Stimulated activated CD4-positive, alpha-beta T cell treated with anti-CD3 and anti-CD28 coated beads, Interleukin-2, amount 100 ng/mL, for 24 hours (primary cell): ENCODE measurements at places on chromosomes 5 and 9.

DNA sequence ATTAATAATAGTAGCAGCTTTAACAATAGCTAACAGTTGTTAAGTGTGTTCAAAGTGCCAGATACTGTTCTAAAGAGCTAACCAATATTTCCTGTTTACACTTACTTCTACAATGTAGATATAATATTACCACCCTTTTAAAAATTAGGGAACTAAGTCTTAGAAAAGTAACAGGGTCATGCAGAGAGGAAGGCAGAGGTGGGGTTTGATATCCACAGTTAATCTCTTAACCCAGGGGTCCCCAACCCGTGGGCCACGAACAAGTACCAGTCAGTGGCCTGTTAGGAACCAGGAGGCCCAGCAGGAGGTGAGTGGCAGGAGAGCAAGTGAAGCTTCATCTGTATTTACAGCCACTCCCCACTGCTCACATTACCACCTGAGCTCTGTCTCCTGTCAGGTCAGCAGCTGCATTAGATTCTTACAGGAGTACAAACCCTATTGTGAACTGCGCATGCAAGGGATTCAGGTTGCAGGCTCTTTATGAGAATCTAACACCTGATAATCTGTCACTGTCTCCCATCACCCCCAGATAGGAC, 89.1 kb downstream of the ACTL7B start:
- DNase-seq, result no peak

GRCh38 chr5:168706655-168707069, 127.5 kb upstream of the PANK3 start:
- DNase-seq, result peak; percentile 35

DNA sequence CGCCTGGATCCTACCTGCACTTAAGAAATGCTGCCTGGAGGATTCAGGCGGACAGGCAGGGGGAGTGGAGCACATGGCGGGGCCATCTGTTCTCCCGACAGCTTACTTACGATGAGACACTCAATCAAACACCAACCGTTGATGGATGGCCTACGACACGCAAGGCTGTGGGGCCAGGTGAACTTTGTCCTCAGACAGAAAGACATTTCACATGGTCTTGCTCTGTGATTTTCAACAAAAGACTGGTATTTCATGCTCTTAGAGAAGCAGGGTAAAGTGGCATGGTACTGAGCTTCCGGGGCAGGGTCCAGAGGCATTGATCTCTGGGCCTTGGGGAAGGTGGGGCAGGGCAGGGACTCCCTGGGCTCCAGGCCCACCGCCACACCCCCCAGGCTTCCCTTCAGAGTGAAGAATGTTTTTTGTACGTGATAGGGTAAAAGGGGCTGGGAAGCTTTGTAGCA, 9.1 kb upstream of the OLFM1 start:
- no peak for DNase-seq

- DNase-seq, result no peak
These were observed 39.6 kb downstream of the CTSL start for GRCh38 chr9:87765521-87765920.

- DNase-seq, result no peak
These were observed 97.4 kb downstream of the EMB start for GRCh38 chr5:50343715-50344114.

- no peak for DNase-seq
These were observed 95.0 kb downstream of the OSTF1 start for GRCh38 chr9:75183306-75183705.

GRCh38 chr5:82635561-82636288, 357.6 kb upstream of the RPS23 start:
- no peak for DNase-seq

DNA sequence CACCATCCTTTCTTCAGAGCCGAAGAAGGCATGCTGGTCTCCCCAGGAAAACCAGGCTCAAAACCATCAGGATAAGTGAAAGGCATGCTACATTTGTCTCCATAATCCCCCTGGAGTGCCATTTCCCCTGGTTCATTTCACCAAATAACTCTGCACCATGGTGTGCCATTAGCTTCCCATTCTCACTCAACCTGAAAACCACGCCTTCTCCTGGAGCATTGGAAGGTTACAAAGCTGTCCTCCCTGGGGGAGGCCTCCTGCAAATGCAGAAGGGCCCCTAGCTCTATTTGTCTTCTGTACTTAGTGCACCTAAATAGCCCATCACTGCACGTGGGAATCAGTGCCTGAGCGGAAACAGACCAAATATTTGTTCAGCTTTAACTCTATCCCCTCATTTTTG, 90.2 kb upstream of the ICE1 start:
- DNase-seq, result no peak
